ENCODE measurements at places on chromosomes 12 and 14.

DNA sequence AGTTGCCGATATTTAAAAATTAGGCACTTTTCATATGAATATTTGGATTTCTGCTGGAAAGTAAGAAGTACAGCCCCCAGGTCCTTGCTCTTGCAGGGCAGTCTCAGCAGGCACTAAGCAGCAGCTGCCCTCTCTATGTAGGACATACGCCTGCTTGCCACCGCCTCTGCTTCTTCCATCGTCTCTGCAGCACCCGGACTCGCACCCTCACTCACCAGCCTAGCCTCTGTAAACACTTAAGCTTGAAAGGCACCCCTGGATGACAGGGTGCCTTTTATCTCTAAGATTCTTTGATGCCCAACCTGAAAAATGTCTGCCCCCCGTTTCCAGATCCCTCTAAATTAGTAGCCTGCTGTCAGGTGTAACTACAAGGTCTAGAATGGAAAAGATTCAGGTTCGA, 19.0 kb downstream of the OTUB2 start:
- peak; percentile 49 for DNase-seq

GRCh38 chr14:91554535-91555332, 44.6 kb upstream of the PPP4R3A start:
- no peak for DNase-seq

DNA sequence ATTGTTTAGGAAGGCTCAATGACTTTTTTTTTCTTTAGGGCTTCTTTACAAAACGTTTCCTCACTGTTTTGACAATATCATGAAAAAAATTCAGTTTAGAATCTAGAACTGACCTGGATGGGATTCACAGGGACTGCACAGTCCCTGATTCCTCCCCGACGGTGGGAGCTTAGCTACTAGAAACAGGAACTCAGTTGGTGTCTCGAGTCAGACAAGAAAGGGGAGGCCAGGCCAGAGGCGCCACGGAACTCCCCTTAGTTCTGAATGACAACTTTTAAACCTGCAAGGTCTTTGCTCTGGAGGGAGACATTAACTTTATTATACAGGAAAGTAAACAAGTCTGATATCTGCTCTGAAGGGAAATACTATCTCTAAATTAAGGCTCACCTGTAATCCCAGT, 45.4 kb upstream of the SRP54 start:
- no peak for DNase-seq

GRCh38 chr12:53551889-53552291, 44.6 kb upstream of the NPFF start:
- no peak for DNase-seq

GRCh38 chr12:29309320-29309902, 71.6 kb downstream of the ERGIC2 start:
- DNase-seq: no peak
